Kidney (tissue), 22 donors: ENCODE measurements at places on chromosomes 5 and 9.

GRCh38 chr5:90047113-90047512, 362.4 kb downstream of the CETN3 start:
- no peak for DNase-seq

GRCh38 chr5:84260140-84260539, 124.5 kb downstream of the EDIL3 start:
- DNase-seq, result no peak

DNA sequence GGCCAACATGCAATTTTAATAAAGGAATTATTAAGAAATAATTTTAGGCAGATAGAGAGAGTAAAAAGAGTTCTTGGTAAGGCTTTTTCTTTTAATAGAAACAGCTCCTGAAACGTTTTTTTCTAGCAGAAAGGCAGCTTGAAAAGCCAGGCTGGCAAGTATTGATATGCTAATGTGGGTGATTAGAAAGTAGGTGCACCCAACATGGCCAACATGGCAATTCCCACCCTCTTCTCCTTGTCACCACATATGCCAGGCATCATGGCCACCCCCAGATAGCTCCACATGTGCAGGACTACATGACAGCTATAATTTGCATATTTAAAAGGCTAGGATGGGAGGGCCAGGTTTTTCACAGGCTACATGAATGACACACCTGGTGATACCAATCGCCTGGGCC, 615.2 kb downstream of the PTPRD start:
- no peak for DNase-seq

GRCh38 chr5:1770443-1770802, 29.2 kb downstream of the MRPL36 start:
- no peak for DNase-seq

DNA sequence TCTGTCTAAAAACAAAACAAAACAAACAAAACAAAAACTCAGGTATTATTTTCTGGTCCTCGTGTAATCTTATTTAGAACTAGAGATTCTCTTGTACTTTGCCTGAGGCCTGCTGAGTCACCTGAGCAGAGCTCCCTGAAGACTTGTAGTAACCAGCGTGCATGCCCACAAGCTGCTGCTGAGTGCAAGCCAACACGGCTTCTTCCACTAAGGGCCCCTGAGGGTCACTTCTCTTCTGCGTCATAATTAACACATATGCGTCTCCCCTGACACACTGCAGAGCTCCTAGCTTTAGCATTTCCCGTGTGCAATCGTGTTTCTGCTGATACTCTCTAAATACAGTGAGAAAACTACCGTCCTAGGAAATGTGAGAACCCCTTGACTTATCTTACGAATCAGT, 10.9 kb upstream of the NDFIP1 start:
- no peak for DNase-seq

- no peak for DNase-seq
Observed at GRCh38 chr5:77937015-77937908, 161.1 kb upstream of the TBCA start.

DNA sequence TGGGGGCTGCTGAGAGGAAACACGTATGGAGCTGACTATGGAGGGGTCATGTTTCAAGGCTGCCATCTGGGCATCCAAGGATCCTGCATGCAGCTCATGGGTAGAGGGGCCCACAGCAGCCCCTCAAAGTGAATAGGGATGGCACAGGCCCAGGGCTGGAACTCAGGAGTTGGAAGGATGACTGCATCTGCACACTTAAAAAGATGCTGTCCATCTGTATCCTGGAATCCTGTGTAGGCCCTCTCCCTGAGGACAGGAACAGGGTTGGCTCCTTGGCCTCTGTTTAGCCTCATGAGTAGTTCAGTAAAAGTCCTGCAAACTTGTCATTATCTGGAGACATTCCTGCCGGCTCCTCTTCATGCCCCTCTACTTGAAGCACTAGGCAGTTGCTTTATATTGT, 4.0 kb downstream of the BNIP1 start:
- no peak for DNase-seq

GRCh38 chr5:9348401-9348996, 197.4 kb downstream of the SEMA5A start:
- DNase-seq, result no peak

GRCh38 chr5:56979968-56980367, 28.0 kb upstream of the MIER3 start:
- no peak for DNase-seq

DNA sequence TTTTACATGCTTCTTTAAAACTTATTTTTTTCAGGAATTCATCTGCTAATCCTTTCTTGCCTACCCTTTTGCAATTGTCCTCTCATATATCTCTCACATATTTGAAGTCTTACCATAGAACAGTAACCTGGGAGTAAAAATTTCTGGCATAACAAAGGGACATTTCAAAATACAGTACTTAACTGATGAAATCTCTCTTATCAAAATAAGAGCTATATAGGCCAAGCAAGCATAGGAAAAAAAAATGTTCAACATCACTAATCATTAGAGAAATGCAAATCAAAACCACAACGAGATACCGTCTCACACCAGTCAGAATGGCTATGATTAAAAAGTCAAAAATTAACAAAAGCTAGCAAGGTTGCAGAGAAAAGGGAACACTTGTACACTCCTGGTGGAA, 2062.7 kb upstream of the CDH6 start:
- no peak for DNase-seq

DNA sequence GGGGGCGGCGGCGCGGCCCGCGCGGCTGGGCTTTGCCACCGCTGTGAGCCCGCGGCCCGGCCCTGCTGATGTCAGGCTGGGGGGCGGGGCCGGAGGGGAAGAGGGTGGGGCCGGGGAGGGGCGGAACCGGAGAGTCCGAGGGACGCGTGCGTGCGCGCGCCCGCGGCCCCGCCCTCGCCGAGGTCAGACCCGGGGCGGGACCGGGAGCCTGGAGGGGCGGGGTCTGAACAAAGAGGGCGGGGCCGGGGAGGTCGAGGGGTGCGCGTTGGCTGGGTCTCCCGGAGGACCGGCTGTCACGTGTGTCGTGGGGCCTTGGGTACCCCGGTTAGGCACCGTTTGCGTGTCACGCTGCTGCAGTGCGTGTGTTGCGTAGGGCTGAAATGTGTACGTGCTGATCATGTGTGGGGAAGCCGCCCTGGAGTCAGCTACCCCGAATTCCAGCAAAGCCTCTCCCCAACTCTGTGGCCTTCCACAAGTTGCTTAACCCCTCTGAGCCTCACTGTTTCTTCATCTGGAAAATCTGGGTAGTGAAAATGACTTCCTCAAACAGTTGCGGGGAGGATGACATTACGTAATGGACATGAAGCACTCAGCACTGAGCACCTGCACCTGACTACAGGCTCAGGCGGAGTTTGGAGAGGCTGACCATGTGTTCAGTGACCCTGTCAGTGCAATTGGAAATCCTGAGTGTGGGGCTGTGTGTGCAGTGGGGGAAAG, at the start of gene RALGDS:
Gene RALGDS (minus strand): TSS at position 43 of the 717 bp plus-strand sequence. CDS start 86 bp downstream, outside the sequence.
- DNase-seq, result peak; percentile 87

DNA sequence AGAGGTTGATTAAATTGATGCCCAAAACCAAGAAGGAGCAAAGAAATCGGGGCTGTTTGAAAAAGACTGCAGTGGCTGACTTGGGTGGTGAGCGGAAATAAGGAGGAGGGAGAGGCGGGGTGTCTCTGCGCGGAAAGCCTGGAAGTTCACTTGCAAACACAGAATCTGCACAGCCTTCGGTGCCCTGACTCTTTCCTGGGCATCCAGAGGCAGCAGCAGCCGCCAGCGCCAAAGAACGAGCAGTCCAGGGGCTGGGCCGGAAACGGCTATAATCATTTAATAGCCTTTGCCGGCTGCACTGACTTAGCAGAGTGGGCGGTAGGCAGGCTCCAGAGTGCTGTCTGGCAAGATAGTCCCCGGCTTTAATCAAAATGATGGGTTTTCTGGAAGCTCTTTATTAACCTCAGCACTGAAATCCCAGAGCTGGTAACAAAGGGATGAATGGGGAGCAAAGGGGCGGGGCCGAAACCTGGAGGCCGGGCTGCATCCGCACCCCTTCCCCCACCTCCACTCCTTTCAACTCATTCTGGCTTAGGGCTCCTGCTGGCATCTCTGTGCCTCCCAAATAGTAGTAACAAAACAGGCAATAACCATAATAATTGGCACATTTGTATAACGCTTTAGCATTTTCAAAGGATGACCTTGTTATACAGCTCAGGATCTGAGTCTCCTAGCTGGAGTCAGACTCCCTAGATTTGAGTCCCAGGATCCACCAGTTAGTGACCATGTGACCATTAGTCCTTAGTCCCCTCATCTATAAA, 35.7 kb downstream of the PCDHAC2 start:
- DNase-seq, result peak; percentile 79
